T-helper 2 cell (primary cell): ENCODE measurements at places on chromosomes 1 and 21.

DNA sequence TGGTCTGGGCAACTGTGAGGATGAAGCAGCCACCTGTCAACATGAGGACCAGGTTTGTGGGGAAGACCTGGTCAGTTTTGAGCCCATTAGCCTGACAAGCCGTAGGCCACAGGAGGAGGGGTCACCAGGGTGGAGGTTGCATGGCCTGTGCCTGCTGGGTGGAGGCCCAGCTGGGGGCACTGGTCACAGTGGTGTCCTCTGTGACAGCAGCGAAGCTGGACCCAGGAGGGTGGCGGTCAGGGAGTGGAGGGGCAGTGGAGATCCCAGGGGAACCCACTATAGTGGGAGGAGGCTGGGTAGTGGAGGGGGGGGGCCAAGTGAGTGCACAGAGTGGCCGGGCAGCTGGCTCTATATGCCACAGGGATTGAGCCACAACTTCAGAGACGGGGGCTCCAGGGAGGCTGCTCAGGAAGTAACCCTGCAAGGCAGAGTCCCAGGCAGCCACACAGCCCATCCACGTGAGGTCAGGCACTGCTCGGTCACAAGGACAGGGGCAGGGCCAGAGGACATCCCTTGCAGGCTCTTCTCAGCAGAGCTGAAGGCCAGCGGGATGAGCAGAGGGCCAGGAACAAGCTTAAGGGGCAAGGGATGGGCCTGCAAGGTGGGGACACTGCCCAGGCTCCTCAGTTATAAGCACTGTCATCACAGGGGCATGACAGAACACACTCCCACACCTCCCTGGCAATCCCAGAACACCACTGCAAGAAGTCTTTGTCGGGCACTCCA is 2.3 kb upstream of the C1orf35 start:
- DNase-seq = no peak

DNA sequence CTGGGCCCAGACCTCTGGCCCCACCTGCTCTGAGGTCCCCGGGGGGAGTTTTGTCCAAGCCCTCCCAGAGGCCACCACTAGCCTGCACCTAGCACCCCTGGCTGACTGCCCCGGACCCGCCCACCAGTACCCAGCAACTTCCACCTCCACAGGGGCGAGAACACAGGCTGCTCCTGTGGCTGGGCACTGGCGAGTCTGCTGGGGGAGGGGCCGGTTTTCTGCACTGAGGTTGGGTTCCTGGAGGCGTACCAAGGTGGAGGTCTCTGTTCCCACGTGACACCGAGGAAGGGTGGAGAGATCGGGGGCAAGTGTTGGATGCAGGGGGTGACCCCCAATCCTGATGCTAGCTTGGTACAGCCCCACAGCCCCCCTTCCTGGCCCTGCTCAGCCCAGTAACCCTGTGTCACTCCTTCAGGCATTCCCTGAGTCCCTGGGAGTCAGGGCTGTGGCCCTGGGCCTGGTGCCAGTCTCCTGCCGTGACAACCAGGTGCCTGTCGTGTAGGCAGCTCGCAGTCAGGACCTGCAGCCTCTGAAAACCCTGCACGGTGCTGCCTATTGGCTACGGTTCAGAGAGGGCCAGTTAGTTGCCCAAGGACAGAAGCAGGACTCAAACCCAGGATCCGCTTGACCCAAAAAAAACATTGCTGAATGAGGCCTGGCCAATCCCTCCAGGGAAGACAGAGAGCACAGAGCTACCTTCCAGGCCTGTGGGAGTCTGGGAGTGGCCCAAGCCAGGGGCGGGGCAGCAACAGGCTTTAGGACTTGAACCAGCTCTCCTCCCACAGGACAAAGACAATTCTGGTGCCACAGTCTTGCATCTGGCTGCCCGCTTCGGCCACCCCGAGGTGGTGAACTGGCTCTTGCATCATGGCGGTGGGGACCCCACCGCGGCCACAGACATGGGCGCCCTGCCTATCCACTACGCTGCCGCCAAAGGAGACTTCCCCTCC is 3.1 kb downstream of the ESPN start:
- DNase-seq = no peak

DNA sequence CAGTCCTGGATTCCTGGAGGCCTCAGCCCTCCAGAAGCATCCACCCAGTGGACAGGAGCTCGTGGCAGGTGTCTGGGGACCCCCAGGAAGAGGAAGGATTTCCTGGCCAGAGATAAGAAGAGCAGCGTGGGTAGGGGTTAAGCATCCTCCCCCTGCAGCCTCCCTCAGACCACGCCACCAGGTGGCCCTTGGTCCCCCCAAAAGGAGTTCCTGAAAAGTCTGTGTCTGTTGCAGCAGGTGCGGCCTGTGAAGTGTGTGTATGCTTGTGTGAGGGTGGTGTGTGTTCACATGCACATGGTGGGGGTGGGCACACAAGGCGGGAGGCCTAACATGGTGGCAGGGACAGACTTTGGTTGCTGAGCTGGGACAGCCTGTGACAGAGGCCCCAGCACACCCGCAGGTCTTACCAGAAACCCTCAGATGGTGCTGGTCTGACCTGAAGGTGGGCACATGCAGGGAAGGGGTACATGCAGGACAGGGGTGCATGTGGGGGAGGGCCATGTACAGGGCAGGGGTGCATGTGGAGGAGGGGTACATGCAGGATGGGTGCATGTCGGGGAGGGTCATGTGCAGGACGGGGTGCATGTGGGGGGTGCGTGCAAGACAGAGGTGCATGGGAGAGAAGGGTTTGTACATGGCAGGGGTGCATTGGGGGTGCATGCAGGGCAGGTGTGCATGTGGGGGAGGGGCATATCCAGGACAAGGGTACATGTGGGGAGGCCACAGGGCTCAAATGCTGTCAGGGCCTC is 18.2 kb upstream of the RUNX3 start:
- DNase-seq = no peak

GRCh38 chr1:154955718-154956543 is at the start of gene PBXIP1:
Gene PBXIP1, minus strand, starts transcription at chr1:154956099. Its CDS starts 2,378 bp downstream, at chr1:154953721.
- no peak for DNase-seq

DNA sequence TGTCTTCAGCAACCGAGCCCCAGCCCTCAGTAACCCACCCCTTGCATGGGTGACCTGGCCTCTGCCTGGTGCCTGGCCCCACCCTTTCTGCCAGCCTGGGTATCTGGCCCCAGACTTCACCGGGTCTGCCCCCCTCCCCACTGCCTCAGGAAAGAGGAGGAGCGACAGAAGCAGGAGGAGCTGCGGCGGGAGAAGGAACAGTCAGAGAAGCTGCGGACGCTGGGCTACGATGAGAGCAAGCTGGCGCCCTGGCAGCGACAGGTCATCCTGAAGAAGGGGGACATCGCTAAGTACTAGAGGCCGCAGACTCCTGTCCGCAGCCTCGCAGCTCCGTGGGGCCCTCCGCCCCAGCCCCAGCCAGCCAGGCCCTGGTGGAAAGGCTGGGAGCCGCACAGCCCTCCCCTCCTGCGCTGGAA is 6.1 kb downstream of the TNFRSF25 start:
- DNase-seq = peak; percentile 73

DNA sequence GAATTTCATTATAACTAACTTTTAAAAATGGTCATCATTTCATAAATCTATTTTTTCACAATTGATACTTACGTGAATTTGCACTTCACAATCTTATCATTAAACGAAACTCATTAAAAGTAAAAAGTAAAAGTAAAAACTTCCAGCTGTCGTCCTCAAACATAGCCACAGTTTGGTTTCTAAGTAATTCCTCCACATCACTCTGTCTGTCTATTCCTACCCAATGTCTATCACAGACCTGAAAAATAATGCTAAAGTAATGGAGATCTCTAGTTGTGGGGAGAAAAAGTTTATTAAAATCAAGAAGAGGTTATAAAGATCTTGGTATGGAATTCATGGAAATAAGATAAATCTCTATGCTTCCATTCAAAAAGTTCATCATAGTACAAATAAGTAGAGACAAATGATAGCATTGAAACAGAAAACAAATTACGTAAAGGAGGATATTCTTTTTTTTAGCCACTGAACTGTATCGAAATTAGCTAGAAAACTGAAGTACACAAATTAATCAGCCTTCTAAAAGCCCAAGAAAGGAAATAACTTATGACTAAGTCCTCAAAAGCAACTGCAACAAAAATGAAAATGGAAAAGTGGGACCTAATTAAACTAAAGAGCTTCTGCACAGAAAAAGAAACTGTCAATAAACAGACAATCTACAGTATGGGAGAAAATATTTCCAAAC is 148.6 kb downstream of the TIAM1 start:
- no peak for DNase-seq

- no peak for DNase-seq
Observed at GRCh38 chr1:36183309-36183856, 27.4 kb downstream of the MAP7D1 start.

- DNase-seq = no peak
Observed at GRCh38 chr1:113053344-113054126, 19.5 kb upstream of the LRIG2 start.

GRCh38 chr1:88698140-88698539 is 14.1 kb downstream of the PKN2 start:
- DNase-seq = no peak

DNA sequence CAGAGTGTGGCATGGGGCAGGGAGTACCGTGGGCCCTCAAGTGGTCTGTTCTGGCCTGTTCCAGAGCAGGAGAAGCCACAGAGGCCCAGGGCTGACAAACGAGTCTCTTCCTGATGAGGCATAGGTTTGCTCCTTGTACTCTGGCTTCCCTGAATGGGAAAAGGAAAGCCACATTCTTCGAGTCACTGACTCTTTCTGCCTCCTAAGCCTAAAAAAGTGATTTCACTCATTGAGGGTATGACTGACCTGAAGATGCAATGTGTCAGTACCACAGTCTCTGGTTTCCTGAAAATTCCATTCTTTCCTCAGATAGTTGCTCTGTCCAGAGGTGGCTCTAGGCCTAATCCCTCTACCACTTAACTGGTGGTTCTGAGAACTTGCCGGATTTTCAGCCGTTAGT is 92.3 kb downstream of the KCNN3 start:
- DNase-seq = no peak

- DNase-seq = no peak
Observed at GRCh38 chr1:184535191-184535970, 148.6 kb downstream of the C1orf21 start.

- DNase-seq = no peak
Observed at GRCh38 chr1:201714542-201715329, 114.2 kb upstream of the IPO9 start.

GRCh38 chr1:236530959-236531358 is 7.2 kb downstream of the LGALS8 start:
- DNase-seq = no peak

GRCh38 chr1:8858112-8858668 is 20.3 kb downstream of the ENO1 start:
- DNase-seq = peak; percentile 62

DNA sequence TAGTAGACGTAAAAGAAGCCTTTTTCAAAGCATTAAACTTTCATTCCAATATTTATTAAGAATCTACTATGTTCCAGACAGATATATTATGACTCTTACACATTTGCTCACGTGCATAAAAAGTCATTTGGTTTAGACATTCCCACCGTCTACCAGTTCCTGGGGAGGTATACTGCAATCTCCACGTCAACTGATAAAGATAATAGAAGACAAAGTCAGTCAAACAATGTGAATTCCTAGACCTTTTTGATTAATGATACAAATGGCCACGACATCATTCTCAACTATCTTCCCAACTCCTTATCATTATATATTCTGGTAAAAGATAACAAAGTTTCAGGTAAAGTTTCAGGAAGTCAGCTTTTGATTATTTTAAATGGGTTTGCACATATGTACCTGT is 69.0 kb downstream of the SIPA1L2 start:
- no peak for DNase-seq

- no peak for DNase-seq
Observed at GRCh38 chr1:37429029-37429428, 45.4 kb upstream of the ZC3H12A start.

DNA sequence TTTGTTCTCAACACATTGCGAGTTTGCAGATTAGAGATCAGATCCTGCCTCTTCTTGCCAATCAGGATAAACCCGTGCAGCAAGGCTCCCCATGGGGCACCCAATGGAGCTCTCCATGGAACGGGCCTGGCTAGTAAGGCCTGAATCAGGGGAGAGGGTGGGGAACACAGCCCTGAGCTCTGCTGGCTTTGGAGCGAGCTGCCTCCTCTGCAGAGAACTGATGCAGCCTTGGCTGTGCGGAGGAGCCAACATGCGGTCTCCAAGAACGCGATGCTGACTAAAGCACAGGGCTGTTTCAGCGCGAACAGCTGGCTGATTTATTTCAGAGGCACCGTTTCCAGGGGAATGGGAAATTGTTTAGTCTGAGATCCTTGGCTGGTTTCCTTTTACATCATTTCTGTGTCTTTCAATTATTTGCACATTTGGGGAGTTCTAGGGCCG is 139.7 kb downstream of the TSEN15 start:
- no peak for DNase-seq

GRCh38 chr1:26180010-26180506 is 2.8 kb downstream of the CNKSR1 start:
- DNase-seq = no peak

- no peak for DNase-seq
Observed at GRCh38 chr1:10709165-10709564, 87.3 kb downstream of the CASZ1 start.

DNA sequence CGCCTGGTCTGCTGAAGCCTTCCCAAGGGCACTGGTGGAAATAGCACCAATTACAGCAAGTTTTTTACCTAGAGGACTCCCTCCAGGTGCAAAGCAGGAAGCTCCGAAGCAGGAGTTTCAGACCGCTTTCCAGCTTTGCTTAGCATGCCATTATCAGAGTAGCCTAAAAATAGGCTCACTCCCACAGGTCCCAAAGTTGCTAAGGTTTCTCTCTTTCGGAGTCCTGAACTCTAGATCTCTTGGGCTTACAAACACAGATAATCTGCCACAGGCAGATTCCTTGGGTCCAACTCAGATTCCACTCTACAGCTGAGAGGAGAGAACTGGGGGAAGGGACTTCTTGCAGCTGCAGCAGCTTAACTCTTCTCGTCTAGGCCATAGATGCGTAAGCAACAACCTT is 22.5 kb downstream of the ZMYND12 start:
- no peak for DNase-seq

DNA sequence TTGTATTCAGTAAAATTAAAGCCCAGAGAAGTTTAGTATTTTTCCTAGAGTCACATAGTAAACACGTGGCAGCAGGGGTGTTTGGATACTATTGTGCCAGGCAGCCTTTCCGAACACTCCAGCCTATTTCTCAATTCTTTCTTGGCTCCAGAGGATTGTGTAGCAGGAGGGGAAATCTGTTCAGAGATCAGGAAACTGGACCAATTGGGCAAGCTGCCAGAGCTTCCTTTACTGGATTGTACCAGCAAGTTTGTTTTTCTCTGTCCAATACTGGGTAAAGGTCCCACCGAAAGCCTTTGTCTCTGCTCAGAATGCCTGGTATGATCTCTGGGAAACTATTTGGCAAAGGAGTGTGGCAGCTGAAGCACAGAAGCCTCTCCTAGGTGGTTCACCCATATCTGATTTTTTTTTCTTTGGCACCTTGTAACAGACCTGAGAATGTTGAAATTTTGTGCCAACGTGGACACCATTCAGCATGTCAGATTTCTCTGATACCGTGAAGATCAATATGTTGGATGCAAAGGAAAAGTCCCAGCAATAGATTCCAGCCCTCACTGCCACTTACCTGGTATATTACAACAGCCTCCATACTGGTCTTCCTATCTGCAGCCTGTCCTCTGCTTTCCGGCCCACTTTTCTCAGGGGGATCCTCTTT is 126.2 kb downstream of the FGGY start:
- no peak for DNase-seq

GRCh38 chr1:240706150-240706935 is 94.4 kb upstream of the GREM2 start:
- DNase-seq = no peak
